ENCODE measurements at places on chromosomes 11 and 22. TPM values are rescaled to one million over a fixed set of nuclear protein-coding genes. Genes with fewer than 3 reads are reported as not detected.

SCGB2A2 gene
- total RNA-seq, result not detected

GRCh38 chr11:111723595-111723994 is 42.6 kb downstream of the PPP2R1B start:
- H3K36me3 ChIP-seq, result no peaks in the 10 kb centered on the region
- no peaks in the 10 kb centered on the region for H3K27me3 ChIP-seq
- DNase-seq, result no peak
- H3K4me3 ChIP-seq, result no peak overlapping the region
- H3K4me1 ChIP-seq, result no peaks in the 10 kb centered on the region

- H3K36me3 ChIP-seq, result no peaks in the 10 kb centered on the region
- H3K27ac ChIP-seq, result no peak overlapping the region
- no peak for DNase-seq
- H3K4me1 ChIP-seq, result no peaks in the 10 kb centered on the region
- H3K27me3 ChIP-seq, result peaks cover 6% of the 10 kb centered on the region
- no peak overlapping the region for H3K4me3 ChIP-seq
Measured at GRCh38 chr11:79461144-79461543, 20.3 kb upstream of the TENM4 start.

- H3K4me3 ChIP-seq, result no peak within 1 kb of the TSS
- H3K36me3 ChIP-seq, result no peaks in the 10 kb centered on the region
- no peak within 1 kb of the TSS for H3K27ac ChIP-seq
- no peaks in the 10 kb centered on the region for H3K4me1 ChIP-seq
- peaks cover 76% of the 10 kb centered on the region for H3K27me3 ChIP-seq
Measured at GRCh38 chr22:43862074-43862881, at the start of gene SULT4A1. TSS of gene SULT4A1 (minus strand) at chr22:43862513. CDS start at chr22:43862382, 131 bp downstream.

DNA sequence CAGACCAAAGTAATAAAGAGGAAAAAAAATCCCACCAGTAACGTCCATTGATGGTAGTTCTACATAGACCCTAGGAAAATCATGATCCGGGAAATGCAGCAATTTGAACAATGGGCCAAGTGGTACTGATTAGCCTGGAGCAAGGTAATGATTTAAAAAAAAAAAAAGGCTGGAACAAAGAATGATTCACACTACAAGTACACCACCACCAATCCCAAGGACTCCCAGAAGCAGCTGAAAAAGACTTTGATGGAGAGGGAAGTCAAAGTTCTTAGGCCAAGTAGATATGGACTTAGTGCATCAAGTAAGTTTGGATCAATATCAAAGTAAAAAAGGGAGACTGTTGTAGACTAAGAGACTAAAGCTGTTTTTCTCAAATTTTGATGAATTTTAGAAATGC is 11.8 kb downstream of the KCTD14 start:
- no peak for DNase-seq
- no peaks in the 10 kb centered on the region for H3K4me1 ChIP-seq
- H3K27ac ChIP-seq, result no peak overlapping the region
- no peaks in the 10 kb centered on the region for H3K36me3 ChIP-seq

Data from heart right ventricle (tissue), 16 donors.